ENCODE measurements at places on chromosomes 4 and X. TPM values are rescaled to one million over a fixed set of nuclear protein-coding genes. Genes with fewer than 3 reads are reported as not detected.

GRCh38 chrX:18075603-18076002 lies 145.1 kb downstream of the BEND2 start:
- DNase-seq: no peak

GRCh38 chr4:185092535-185093197 lies 50.4 kb upstream of the SLC25A4 start:
- DNase-seq: no peak

The ARHGAP36 gene
- total RNA-seq: 1.7 TPM

GRCh38 chr4:121740796-121741409 lies 24.1 kb downstream of the SMIM43 start:
- no peak for DNase-seq

DNA sequence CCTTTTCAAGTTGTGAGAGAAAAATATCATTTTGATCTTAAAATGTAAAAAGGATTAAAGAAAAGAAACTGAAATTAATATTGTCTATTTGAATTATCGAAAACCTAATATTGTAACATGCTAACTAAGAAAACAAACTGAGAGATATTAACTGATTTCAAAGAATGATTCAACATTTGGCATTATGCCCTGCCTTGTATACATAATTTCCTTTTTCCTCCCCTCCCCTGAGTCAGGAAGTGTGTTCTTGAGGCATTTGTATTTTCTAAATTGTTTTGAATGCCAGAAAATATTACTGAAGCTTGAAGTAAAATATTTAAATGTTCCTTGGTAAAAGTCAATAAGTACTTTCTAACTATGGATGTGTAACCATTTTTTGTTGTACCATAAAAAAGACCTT lies 49.4 kb downstream of the RPS6KA3 start:
- DNase-seq: no peak

DNA sequence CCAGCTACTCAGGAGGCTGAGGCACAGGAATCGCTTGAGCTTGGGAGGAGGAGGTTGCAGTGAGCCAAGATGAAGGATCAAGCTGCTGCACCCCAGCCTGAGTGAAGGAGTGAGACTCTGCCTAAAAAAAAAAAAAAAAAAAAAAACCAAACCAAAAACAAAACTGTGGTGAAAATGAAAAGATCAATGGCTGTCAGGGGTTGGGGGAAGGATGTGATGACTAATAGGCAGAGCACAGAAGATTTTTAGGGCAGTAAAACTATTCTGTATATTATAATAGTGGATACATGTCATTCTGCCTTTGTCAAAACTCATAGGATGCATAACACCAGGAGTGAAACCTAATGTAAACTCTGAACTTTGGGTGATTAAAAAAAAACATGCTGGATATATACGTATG lies 69.9 kb upstream of the ELOVL6 start:
- no peak for DNase-seq

GRCh38 chr4:152996111-152996571 lies 60.0 kb downstream of the FHDC1 start:
- no peak for DNase-seq

DNA sequence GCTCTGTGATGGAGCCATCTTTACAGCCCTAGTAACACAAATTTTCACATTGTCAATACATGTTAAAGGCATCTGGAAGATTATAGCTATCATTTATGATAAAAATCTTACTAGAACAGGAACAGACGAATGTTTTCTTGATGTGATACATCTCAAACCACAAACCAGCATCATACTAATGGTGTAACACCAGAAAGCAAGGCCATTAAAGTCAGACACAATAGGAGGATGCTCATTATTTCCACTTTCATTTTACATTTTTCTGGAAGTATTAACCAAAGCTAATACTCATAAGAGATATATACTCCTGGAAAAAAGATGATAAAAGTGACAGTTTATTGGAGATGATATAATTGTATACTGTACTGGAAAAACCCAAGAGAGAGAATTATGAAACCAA lies 5.3 kb downstream of the AKAP14 start:
- no peak for DNase-seq

GRCh38 chr4:83793481-83793880 lies 257.6 kb downstream of the GPAT3 start:
- no peak for DNase-seq

DNA sequence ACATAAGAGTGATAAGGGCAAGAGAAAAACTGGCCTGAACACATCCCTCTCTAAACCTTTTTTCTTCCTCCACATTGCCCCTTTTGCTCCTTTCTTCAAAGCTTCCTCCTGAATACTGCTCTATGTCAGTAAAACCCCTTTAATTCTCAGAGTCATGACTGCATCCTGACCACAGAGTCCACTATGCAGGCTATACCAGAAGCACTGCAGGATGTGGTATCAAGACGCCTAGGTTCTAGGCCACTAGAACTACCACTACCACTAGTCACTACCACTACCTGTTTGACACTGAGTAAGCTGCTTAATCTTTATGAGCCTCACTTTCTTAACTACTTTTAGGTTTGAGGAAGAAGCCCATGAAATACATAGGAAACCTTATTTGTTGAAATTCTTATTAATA lies 38.7 kb downstream of the ARHGEF9 start:
- no peak for DNase-seq

The TAF7L gene
- total RNA-seq: 0.19 TPM

- no peak for DNase-seq
Observed at GRCh38 chr4:62822306-62822705, 1586.9 kb downstream of the TECRL start.

The CC2D2A gene
- 3.3 TPM for total RNA-seq

The NCBP2L gene
- total RNA-seq: 0.09 TPM

DNA sequence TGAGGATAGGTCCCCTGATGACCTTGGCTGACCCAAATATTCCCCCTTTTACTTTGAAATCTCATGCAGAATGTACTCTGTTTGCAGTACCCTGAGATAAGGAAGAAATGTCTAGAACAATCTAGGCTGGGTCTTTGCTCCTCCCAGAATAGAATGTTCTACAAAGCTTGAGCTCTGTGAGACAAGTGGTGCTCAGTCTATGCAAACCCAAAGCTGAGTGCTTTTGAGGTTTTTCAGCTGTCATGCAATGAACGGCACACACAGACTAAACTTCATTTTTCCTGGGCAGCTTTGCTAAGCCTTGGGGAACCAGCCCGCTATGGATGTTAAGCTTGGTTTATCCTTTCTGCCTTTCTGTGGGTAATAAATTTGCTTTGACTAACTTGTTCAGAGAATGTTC lies 513.6 kb downstream of the FAT4 start:
- no peak for DNase-seq

The STPG2 gene
- total RNA-seq: 0.24 TPM

- DNase-seq: no peak
Observed at GRCh38 chr4:148335133-148335532, 107.1 kb downstream of the NR3C2 start.

The DMD gene
- 4.7 TPM for total RNA-seq

The SPOCK3 gene
- 1.2 TPM for total RNA-seq

DNA sequence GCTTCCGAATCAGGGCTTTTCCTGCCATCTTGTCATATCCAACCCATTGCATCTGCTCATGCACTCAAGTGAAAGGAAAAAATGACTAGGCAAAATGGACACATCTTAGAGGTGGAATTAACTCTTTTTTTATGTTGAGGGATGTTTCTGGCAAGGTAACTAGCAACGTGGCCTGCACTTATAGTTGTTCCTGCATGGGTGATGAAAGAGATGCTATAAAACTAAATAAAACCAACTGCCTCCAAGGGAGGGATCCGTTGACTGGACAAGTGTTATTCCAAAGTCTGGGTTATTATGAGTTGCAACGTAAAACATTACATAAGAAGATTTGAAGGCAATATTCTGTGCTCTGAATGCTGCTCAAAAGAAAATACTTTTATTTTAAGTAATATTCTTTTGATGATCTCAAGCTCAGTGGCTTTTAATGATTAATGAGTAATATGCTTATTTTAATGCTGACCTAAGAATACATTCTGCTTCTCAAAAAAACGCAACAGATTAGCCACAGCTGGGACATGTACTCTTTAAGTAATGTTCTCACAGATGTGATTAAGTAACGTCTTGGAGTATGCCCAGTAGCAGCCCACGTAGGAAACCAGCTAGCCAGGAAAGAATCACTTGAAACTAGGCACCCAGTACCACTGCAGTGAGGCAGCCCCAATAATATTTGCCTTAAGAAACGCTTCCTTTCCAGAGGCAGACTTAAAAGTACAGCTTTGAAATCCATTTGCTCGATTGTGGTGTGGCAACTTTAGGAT lies 27.4 kb downstream of the KLF3 start:
- no peak for DNase-seq

The TLR8 gene
- total RNA-seq: 3.7 TPM

DNA sequence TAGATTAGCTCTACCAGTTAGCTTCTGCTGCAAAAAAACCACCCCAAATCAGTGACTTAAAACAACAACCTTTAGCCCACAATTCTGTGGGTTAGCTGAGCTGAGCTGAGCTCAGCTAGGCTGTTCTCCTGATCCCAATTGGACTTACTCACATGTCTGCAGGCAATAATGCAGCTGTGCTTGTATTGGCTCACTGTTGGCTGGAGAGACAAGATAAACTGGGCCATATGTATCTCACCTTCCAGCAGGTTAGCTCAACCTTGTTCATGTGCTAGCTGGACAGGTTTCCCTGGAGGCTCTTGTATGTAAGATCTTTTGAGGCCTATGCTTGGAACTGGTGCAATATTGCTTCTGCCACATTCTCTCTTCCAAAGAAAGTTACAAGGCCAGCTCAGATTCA lies 261.5 kb upstream of the ADGRL3 start:
- no peak for DNase-seq

DNA sequence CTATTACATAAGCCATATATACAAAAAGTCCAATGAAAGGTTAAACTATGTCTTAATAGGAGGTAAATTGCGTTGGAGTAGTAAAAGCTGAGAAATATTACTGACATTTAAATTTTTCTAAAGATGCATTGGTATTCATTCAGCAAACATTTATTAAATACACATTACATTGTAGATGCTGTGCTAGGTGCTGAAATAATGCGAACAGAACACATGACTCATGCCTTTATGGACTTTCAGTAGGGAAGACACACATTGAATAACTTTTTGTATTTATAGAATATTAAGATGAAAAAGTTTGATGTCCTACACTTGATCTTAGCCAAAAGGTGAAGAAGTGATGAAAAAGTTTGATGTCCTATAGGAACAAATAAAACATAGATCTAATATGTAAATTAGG lies 871.1 kb upstream of the SLIT2 start:
- DNase-seq: no peak

- peak; percentile 2 for DNase-seq
Observed at GRCh38 chr4:140996766-140997165, 136.5 kb downstream of the RNF150 start.

DNA sequence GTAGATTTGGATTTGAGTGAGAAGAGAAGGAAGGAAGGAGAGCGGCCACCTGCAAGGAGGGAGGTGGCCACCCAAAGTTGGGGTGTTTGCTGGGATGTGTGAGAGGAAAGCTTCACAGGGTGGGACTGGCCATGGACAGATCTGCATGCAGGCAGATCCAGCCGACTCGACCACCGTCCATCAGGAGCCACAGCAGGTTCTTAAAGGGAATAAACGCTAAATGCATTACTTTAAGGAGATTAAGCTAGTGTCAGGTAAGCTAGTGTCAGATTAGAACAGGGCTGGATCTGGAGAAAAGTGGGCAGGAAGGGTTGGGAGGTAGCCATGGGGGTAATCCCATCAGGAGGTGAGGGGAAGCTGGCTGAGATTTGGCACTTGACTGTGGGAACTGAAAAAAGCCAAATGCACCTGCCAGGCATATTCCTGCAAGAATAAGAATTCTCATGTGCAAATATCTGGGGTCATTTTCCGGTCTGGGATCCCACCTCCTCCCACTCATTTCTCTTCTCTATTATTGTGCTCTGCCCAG lies 79.6 kb downstream of the MGST2 start:
- no peak for DNase-seq

- DNase-seq: no peak
Observed at GRCh38 chr4:118972167-118972566, 83.5 kb downstream of the SYNPO2 start.

DNA sequence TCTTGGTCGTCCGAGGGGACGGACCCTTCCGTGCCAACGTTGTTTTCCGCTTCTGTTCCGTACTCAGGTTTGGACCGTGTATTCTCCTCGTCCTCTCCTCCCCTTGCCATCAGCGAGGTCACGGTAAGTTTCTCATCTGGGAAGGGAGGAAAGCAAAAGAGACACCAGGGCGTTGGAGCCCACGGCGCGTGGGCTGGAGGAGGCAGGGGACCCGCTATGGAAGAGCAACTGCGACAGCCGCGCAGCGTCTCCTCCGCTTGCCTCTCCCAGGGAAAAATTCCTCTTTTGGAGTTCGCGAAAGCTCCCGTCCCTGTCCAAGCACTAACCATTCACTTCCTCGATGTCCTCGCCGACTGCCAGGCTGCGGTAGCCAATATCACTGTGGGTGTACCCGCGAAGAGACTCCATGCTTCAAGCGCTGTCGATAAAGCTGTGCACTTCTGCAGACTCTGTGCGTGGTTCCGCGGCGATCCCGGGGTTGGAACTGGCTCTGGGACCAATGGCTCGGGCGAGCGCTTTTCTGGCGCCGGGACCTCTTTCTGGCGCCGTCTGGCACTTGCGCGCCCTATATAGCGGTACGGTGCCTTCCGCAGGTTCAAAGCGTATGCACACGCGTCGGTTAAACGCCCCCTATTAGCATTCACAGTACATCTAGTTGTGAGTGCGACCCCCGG lies at the start of gene ESX1:
TSS of gene ESX1 (minus strand) at position 492 of the 674 bp plus-strand sequence. CDS start at position 408, 84 bp downstream.
- DNase-seq: no peak

GRCh38 chr4:140993370-140993769 lies 139.9 kb downstream of the RNF150 start:
- no peak for DNase-seq

The COL4A5 gene
- 7.4 TPM for total RNA-seq

- no peak for DNase-seq
Observed at GRCh38 chr4:79883290-79883689, 189.7 kb downstream of the ANTXR2 start.

DNA sequence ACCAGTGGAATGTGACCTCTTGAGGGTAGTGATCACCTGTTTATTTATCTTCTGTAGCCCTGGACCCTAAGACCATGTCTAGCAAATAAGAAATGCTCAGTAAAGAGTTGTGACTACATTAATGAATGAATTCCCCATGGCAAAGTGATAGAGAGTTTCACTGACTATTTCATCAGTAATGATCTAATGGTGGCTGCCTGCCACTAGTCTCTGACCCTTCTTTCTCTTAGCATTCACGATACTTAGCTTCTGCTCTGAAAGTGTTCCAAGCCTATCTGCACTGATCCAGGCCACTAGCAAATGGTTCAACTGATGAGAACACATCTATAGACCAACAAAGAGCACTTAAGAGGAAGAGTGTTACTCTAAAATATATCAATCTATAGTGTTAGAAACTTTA lies 50.0 kb upstream of the RASGEF1B start:
- no peak for DNase-seq

GRCh38 chr4:25914670-25915352 lies 791 bp downstream of the SMIM20 start:
- DNase-seq: no peak
